H7 (cell line): ENCODE measurements at places on chromosomes 11 and 22.

GRCh38 chr22:33984656-33985285 lies 64.5 kb upstream of the LARGE1 start:
- DNase-seq, result no peak

GRCh38 chr22:23222033-23222792 lies 41.9 kb downstream of the BCR start:
- no peak for DNase-seq

DNA sequence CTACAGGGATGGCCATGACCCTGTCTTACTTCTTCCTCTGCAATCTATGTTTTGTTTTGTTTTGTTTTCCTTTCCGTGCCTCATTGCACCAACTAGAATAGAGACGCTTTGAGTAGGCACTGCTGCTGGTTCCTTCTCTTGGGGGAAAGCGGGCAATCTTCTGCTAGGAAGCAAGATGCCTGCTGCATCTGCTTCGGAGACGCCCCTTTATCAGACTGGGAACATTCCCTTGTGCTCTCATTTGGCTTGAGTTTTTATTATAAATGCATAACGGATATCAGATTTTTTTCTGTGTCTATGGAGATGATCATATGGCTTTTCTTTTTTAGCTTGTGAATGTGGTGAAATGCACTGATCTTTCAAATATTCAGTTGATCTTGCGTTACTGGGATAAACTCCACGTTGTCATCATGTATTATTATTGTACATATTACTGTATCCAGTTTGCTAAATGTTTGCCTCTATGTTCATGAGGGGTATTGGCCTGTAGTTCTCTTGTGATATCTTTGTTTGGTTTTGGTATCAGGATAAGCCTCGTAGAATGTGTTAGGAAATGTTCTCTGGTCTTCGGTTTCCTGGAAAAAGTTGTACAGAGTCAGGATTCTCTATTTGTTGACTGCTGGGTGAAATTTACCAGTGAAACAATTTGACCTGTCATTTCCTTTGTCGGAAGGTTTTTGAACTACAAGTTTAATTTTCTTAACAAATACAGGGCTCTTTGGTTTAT lies 23.4 kb upstream of the KRTAP5-6 start:
- no peak for DNase-seq

DNA sequence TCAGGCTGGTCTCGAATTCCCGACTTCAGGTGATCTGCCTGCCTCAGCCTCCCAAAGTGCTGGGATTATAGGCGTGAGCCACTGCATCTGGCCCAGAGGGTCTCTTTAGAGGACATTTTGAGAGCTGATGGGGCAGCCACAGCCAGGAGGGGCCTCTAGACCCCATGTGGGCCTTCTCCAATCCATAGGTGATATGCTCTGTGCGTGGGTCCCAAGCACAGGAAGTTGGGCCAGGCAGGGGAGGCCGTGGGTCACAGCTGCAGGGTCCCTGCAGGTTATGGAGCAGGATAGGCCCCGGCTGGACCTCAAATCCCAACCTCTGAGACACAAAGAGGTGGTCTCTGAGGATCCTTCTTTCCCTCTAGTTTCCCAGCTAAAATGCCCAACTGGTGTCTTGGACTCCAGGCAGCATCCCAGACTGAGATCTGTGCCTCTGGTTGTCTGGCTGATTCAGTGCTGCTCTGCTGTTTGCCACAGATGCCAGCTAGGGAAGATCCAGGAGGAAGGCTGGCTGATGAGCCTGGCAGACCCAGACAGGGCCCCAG lies 1.5 kb downstream of the LRRC75B start:
- no peak for DNase-seq

GRCh38 chr11:35658020-35658948 lies 4.3 kb upstream of the TRIM44 start:
- no peak for DNase-seq

GRCh38 chr11:64970731-64971151 lies 1.2 kb downstream of the MAJIN start:
- no peak for DNase-seq
